Cerebellar cortex (tissue), 1 donor: ENCODE measurements at places on chromosomes 7 and 10.

DNA sequence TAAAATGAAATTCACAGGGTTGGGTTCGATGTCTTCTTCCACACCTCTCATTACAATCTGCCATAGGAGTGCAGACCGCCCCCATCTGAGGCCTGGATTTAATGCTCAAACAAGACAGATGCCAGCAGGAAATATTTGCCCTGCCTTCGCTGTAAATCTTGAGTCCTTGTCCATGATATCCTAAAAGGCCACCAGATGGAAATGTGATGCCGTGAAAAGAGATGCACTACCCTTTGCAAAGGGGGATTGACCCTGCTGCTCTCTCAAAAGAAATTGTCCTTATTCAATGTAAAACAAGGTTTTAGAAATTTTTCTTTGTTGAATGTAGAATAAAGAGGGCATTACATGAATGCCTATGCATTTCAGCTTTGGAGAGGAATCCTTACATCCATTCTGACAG, 37.5 kb downstream of the AGAP4 start:
- peak; percentile 29 for DNase-seq

DNA sequence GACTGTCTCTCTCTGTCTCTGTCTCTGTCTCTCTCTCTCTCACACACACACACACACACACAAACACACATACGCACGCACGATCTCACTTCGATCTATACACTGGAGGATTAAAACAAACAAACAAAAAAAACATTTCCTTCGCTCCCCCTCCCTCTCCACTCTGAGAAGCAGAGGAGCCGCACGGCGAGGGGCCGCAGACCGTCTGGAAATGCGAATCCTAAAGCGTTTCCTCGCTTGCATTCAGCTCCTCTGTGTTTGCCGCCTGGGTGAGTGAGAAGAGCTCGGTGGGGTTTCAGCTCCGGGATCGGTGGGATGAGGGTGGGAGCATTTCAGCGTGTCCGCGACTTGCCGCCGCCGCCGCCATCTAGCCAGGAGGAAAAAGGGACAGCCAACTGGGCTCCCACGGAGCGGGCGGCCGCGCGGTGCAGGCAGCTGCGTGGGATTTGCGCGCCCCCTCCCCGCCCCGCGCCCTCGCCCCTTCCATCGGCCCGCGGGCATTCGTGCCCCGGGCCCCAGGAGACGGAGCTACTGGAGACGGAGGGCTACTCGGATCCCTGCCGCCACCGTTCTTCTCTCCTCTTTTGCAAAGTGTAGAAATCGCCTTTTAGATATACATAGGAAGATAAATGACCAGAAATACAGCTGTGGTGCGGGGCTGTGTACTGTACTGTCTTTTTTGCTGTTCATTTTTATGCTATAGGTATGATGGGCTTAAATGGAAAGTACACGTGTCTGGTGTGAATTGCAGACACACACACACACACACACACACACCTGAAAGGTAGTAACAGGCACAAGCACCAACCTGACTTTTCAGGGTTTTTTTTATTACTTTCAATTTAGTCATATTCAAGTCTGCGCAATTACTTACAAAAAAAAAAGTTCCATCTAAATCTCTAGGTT, 581 bp downstream of the PTPRZ1 start:
- DNase-seq = no peak

DNA sequence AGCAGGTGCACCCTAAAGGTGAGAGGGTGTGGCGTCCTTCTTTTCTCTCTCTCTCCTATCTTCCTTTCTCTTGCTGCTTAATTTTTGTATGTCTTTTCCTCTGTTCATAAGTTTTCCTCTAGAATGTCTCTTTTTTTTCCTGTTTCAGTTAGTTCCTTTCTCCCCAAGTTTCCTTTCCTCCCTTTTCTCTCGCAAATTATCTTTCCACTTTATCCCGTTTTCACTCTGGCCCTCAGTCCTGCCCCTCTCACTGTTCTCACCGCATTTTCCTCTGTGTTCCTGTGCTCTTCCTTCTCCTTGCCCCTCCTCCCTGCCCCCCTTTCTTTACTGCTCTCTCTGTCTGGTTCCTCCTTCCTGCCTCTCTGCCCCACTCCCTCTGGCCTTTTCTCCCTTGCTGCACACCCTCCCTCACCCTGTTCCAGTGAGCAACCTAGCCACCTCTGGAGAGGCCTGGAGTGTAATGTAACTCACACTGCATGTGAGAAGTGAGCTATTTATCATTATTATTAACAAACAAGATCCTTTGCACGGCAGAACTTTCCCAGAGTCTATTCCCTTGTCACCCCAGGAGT, 158.5 kb downstream of the C10orf105 start:
- DNase-seq = no peak

GRCh38 chr10:103445767-103446567, 6.2 kb downstream of the CALHM2 start:
- DNase-seq = no peak

DNA sequence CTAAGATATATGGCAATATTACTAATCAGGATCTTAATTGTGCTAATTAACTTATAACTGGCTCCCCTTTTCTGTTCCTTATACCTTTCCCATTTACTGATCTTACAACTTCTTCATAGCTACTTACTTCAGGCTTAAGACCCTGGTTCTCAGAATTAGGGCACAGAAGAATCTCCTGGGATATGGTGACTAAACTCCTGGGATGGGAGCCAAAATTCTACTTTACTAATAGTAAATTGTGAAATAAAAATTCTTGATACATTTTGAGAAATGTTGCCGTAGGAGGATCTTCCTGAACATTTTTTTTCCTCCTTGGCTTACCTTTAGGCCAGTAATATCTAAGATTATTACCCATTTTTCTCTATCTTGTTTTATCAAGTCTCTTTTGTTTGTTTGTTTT, 309.5 kb downstream of the ATRNL1 start:
- DNase-seq = no peak

DNA sequence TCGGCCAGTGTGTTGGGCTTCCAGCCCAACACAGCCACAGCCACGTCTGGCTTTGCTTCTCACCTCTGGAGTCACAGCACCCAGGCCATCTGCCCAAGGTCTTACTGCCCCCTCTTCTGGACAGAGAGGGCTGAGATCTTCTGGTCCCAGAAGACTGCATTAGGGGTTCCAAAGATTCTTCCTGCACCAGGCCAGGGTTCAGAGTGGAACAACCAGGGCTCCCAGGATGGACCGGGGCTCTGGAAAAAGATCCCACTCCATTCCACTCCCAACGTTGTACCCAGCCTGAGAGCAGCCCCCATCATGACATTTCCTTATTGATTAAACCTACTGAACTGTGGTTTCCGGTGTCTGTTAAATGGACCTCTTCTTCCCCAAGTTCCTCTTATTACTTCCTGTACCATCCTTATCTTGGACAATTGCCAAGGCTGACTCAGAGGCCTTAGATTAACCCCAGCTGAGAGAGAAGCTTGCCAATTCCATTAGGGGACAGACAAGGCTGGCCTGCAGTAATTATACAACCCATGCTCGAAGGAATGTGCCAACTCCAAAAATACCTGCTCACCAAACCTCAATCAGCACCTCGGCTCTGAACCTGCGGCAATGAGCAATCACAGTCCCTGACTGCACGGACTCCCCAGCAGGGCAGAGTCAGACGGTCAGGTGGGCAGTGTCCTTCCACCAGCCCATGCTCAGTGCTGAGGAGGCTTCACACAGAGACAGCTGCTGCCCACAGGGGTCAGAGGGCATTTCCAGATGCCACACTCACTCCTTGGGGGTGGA, 47.9 kb upstream of the NPFFR1 start:
- DNase-seq = peak; percentile 70

DNA sequence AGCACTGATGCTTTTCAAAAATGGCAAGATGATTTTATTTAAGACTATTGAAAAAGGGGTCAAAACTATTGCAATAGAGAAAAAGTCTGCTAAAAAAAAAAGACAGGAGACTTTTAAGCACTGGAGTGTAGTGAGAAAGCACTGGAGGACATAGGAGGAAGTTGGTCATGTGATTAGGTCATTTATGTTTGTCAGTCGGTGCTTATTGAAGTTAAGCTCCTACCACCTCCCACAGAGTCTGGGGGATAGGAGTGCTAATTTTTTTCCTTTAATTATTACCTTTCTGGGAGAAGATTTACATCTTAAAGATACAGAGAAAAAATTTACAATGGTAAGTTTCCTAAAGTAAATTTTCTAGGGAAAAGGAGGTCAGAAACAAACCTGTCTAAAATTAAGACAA, 80.2 kb upstream of the TMEM229A start:
- DNase-seq = no peak

DNA sequence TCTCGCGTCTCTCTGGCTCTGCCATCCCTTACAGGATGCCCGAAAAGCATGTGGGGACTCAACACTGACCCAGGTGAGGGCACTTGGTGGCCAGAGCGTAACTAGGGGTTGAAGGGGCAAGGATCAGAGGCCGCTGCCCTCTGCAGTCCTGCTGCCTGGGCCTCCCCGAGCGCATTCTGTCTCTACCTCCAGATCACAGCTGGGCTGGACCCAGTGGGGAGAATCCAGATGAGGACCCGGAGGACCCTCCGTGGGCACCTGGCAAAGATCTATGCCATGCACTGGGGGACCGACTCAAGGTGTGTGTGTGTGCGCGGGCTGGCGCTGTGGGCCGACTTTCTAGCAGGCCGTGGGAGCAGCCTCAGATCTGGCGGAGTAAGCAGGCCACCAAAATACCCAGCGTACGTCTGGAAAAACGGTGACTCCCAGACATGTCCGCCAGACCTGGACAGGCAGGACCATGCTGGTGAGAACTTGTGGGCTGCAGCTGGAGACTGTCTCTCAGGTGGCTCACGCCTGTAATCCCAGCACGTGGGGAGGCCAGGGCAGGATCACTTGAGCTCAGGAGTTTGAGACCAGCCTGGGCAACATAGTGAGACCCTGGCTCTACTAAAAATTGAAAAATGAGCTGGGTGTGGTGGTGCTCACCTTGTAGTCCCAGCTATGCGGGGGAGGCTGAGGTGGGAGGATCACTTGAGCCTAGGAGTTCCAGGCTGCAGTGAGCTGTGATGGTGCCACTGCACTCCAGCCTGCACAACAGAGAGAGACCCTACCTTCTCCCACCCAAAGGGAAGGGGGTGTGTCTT, 3.2 kb downstream of the GNB2 start:
- DNase-seq = no peak

- DNase-seq = no peak
Observed at GRCh38 chr10:130137659-130138478, 1.7 kb downstream of the GLRX3 start.

GRCh38 chr10:6072215-6072934, 10.2 kb upstream of the IL2RA start:
- no peak for DNase-seq

DNA sequence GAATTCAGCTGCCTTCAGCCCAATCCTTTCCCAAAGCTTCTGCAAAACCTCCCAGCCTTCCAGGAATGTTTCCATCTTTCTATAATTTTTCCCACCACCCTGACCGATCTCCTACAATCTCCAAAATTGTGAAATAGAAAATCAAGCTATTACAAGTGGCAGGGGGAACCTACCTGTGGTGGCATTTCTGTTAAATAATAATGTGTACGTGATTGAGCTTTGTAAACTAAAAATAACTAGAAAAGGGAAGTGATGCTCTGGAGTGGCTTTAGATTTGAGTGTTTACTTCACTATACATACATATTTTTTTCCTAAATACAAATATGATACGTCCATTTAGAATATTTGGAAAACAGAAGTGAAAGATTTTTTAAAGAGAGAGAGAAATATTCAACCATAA, 593.6 kb downstream of the GRM8 start:
- no peak for DNase-seq

GRCh38 chr10:3711918-3712317, 73.1 kb downstream of the KLF6 start:
- no peak for DNase-seq

DNA sequence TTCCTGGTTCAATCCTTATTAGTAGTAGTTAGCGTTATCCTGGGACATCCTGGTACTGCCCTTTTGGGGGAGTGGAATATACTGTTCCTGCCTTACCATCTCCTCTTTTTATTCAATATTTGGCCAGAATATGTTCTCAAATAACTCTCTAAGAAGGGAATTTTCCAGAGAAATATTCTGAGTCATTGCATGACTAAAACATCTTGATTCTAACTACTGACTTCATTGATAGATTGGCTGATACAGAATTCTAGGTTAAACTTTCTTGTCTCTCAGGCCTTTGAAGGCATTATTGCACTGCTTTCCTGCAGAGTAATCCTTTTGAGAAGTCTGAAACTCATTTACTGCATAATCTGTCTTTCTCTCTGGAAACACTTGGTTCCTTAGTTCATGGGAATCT, 275.5 kb upstream of the DGKB start:
- DNase-seq = no peak

GRCh38 chr7:12257582-12257981, 46.5 kb downstream of the TMEM106B start:
- no peak for DNase-seq

DNA sequence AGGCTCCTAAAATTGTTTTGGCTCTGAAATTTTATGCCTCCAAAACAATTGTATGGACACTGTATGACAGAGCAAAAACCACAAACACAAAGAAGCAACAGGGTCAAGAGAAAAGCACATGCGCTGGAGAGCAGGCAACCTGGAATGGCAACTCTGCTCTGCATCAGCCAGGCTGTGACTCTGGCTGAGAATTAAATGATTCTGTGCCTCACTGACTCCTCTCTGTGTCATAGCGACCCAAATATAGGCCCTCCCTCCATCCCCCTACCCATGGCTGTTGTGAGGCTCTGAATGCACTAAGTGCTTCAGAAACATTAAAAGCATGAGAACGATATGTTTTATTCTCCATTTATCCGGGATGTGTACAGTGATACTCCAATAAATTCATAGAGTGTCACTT, 24.9 kb upstream of the NEBL start:
- peak; percentile 55 for DNase-seq

DNA sequence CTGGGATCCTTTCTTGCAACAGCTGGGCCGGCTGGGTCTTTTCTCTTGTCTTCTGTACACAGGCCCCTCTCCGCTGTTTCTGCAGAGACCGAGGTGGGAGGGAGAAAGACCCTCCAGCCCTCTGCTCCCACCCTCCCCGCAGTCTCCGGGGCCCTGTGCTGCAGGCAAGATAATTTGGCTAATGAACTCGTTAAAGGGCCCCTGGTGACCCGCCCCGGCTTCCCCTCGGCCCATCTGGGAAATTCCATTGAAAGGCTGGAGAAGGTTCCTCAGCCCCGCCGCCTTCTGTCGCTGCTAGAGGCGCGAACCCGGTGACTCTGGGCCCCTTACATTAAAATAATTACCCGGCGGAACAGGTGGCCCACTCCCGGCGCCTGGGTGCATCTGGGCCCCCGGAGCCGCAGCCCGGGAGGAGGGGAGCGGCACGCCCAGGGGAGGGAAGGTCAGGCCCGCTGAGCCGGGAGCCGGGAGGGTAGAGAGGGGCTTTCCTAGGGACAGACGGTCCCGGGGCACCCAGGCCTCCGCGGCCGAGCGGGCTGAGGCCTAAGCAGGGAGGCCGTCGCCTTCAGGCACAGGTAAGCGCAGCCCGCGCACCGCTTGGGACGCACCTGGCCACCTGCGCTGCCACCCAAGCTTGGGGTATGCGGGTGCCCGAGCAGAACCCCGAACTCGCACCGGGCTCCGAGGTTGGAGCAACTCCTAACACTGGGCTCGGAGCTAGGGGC, 7.3 kb upstream of the MNX1 start:
- DNase-seq = no peak

- DNase-seq = peak; percentile 87
Observed at GRCh38 chr7:149872419-149873073, 1.2 kb upstream of the ATP6V0E2 start.

GRCh38 chr7:157404845-157405481, 68.2 kb downstream of the DNAJB6 start:
- DNase-seq = no peak
